ENCODE measurements at places on chromosomes 16 and 17.

DNA sequence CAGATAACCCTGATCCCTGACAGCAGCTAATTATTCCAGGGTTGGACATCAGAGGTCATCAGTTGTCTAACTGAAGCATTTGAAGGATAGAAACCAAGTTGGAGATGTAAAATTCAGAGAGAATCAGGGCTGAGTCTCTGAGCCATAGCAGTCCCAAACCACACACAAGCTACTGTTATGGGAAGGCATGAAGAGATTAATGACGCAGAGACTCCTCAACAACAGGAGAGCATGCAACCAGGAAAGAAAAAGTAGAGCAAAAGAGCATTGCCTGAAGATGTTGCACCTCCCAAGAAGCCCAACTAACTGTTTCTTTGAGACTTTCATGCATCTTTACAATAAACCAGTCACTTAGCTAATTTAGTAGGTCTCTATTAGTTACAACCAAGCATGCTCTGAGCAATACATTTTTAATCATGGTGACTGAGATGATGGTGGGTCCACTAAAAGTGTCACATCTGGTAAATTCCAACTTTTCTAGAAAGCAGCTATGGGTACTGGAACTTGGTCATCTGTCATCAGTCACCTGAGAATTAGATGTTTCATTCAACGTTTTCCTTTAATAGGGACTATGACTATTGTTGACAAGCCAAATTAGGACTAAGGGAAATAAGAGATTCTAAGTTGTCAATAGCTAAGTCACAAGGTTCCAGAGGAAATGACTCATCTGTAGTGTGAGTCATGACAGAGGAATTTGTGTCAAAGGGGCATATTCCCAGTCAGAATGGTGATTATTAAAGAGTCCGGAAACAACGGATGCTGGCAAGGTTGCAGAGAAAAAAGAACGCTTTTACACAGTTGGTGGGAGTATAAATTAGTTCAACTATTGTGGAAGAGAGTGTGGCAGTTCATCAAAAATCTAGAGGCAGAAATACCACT lies 239.8 kb downstream of the CHD9NB start:
- DNase-seq = no peak

DNA sequence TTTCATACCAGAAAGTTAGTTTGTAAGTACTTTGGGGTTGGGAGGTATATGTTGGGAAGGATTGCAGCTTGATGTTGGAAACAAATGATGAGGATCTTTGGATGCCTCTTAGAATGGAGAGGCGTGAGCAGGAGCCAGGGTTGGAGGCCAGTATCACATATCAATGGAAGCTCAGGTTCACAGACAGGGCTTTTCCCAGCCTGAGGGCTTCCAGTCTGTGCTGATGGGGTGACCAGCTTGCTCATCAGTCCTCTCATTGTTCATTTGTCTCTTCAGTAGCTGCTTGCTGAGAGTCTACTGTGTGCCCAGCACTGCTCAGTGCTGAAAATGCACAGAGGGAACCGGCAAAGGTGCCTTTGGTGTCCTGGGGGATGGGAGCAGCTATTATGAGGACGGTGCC lies 5.8 kb downstream of the DNAAF1 start:
- DNase-seq = no peak

DNA sequence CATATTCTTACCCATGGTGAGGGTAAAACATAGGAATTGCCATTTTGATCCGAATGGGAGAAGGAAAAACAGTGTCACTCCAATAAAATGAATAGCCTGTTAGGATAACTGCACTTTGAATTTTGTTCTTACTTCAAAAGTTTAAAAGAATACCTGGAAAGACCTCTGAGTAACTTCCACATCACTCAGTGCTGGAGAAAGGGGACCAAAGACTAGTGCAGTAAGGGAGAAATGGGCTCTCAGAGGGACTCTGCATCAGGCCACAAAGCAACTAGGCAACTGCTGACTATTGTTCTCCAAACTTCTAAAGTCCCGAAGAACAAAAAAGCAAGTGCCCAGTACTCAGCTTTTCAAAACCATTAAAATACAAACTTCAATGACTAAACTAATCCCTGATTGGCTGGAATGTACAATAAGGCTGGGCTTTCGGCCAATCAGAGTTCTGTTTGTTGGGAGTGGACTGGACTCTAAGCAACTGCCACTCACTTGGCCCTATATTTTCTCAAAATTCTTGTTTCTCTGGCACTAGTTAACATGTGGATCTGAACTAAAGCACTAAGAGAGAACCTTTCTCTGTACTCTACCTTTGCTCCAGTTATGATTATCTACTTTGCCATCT lies 6.2 kb downstream of the DNAJC7 start:
- DNase-seq = no peak

- DNase-seq = no peak
These were observed 534 bp downstream of the GPATCH8 start for GRCh38 chr17:44502598-44503146.

GRCh38 chr17:77916703-77917481 lies 41.6 kb upstream of the TNRC6C start:
- DNase-seq = no peak

DNA sequence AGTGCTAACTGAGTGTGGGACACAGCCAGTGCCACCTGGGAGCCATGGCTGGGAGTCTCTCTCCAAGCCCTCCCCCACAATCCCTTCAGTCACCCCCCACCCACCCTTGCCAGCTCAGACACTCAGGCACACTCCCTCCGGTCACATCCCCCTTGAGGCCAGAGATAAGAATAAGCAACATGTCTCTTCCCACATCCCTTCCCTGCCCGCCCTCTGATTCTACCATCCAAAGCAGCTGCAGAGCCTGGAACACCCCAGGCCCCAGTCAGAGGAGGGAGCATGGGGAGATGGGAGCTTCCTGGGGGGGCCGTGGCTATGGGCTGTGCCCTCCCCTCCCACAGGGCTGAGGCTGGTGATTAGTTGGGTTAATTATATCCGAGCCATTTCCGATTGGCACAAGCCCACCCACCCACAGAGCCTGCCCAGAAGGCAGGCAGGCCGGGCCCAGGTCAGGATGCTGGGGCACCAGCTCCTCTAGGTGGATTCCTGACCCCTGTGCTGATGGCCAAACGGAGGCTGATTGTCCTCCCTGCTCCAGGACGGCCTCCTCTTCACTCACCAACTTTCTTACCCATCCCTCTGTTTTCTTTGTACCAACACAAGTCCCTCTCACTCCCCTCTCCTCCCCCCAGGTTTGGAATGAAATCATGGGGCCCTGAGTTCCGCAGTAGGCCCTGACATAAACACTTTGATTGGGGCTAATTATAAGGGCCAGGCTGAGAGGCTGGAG lies 28.6 kb upstream of the MEIOC start:
- peak; percentile 19 for DNase-seq

GRCh38 chr17:81070541-81071246 lies 35.7 kb downstream of the BAIAP2 start:
- no peak for DNase-seq

DNA sequence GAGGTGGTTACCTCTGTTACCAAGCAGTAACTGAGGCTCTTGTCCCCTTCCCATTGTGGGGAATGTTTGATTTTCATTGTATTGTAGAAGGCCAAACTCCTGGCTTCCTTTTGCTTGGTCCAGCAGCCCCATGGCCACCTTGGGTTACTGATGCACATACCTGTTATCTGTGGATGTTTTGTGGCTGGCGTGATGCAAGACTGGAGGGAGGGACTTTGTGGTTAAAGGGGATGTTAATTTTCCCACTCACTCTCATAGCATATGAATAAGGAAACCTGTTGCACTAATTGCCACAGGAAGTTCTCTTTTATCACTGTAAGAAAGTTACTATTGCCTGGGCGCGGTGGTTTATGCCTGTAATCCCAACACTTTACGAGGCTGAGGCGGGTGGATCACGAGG lies 168.6 kb upstream of the HS3ST4 start:
- DNase-seq = no peak

- DNase-seq = peak; percentile 7
These were observed 38.2 kb upstream of the NUDT7 start for GRCh38 chr16:77684181-77684526.

GRCh38 chr16:87295661-87296531 lies 21.3 kb downstream of the C16orf95 start:
- no peak for DNase-seq

- no peak for DNase-seq
These were observed at the start of gene CYGB for GRCh38 chr17:76537578-76538280. TSS of gene CYGB (minus strand) at chr17:76537709. CDS start at chr17:76537542, 167 bp downstream.

GRCh38 chr16:75108792-75109731 lies 7.5 kb downstream of the LDHD start:
- DNase-seq = peak; percentile 9

DNA sequence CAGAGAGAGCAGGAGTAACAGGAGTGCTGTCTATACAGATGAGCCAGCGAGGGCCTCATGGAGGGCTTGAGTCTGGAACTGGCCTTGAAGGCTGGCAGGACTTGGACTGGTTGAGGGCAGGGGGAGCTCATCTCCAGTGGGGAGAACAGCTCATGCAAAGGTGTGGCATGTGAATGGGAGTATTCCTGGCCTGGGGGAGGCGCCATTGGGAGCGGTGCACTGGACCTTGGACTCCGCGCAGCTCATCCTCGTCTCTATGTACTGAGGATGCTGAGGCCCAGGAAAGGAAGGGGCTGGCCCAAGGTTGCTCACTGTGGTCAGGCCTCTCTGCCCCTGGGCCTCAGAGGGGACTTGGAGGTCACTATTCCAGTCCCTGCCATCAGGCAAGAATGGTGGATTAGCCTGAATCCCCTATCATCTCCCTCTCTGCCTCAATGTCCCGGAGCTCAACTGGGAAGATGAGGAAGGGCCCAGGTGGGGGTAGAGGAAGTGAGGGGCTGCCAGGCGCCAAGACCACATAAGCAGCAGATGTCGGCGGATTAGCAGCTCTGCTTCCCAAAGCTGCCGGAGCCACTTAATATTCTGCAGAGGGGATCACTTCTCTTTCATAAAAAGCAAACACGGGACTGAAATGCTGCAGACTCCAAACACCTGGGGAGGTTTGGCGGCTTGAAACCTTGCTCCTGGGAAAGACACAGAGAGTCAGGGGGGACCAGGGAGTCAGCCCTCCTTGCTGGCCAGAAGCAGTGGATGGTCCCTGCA lies 88.9 kb downstream of the SDK2 start:
- no peak for DNase-seq

DNA sequence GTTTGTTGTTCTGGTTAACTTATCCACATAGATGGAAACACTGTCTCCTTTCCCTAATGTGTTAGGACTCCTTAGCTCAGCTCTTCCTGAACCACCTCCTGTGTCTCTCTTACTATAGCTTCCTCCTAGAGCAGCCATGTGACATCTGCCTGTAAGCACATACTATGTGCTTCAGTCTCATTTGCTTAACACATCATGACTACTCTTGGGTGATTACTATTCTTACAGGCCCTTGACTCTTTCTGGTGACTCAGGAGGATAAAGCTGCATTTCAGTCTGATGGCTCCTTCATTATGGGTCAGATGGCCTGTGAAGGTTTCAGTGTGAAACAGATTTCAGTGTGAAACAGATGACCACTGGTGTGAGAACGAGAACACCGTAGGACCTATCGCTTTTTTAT lies 320 bp upstream of the KRTAP4-2 start:
- no peak for DNase-seq

- no peak for DNase-seq
These were observed 618.7 kb downstream of the WWOX start for GRCh38 chr16:78718141-78718540.

- no peak for DNase-seq
These were observed 12.4 kb downstream of the RNF40 start for GRCh38 chr16:30774367-30775130.

DNA sequence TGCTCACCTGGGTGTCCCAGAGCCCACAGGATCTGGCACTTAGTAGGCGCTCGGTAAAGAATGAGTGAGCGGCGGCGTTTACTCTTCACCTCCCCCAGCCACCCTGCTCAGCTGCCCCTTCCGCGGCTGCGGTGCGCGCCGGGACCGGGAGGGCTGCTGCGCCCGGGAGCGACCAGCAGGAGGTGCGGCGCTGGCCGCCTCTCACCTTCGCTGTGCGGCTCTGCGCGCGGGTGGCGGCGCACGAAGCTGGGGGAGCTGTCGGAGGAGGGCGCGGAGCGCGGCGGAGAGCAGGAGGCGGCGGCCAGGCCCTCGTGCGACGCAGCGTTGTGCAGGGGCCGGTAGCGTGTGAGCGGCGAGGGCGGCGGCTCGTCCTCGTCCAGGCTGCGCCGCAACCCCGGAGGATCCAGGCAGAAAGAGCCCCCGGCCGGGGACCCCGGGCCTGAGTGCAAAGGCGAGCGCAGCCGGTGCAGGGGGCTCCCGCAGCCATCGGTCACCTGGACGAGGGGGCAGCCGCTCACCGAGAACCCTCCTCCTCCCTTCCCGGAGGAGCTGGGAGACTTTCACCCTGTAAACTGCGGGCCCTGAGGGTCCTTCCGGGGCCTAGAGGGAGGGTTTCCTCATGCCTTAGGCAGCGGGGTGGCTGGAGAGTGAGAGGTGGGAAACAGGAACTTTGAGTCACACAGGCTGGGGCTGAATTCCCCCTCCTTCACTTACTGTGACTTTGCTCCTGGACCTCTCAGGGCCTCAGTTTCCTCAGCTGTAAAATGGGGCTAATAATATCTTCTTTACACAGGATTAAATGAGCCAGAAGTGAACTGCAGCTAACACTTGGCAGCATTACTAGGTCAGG lies 12.5 kb downstream of the SAMD14 start:
- DNase-seq = peak; percentile 27

DNA sequence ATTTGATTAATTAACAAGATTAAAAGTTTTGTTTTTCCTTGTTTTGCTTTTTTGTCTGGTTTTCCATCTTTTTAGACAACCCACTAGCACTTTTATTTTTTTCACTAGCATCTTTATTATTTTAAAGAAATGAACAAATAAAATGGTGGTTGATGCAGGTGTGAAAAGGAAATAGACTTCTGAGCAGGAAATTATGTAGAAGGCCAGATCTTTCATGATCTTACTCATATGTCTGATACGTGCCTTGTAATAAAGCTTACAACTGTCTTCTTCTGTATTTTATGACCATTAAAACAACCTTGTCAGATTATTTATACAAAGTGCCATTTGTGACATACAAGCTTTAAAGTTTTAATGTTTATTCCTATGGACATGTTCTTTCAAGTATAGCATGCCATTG lies 6.3 kb downstream of the SLFN12L start:
- DNase-seq = no peak

GRCh38 chr17:47131761-47132160 lies 57.3 kb downstream of the CDC27 start:
- DNase-seq = no peak

GRCh38 chr17:1829216-1829591 lies 498 bp downstream of the SMYD4 start:
- DNase-seq = no peak

GRCh38 chr16:84604477-84605013 lies 13.3 kb downstream of the COTL1 start:
- DNase-seq = no peak

GRCh38 chr16:84690088-84690819 lies 9.5 kb upstream of the USP10 start:
- no peak for DNase-seq

- no peak for DNase-seq
These were observed 19.7 kb downstream of the IL34 start for GRCh38 chr16:70665806-70666735.
